Spinal cord (tissue), 10 donors: ENCODE measurements at places on chromosomes 2 and 18. TPM values are rescaled to one million over a fixed set of nuclear protein-coding genes. Genes with fewer than 3 reads are reported as not detected.

DNA sequence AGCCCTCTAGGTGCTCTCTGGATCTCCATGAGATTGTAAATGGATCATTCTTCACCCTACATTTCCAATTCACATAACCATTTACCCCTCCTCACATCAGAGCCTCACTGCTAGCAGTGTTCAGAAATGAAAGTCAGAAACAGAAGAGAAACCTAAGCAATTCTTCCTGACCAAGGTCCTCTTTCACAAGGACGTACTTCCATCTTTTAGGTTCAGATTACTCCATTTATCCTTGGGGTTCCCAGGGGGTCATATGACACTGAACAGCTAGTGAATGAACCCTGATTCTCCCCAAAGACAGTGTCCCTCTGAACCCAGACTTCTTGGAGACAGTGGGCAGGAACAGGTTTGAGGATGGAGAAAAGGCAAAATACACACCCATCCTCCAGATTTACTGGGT is 12.9 kb upstream of the MARCO start:
- H3K27me3 ChIP-seq: no peaks in the 10 kb centered on the region
- H3K36me3 ChIP-seq: no peaks in the 10 kb centered on the region
- no peak overlapping the region for H3K4me3 ChIP-seq
- no peak for DNase-seq

DNA sequence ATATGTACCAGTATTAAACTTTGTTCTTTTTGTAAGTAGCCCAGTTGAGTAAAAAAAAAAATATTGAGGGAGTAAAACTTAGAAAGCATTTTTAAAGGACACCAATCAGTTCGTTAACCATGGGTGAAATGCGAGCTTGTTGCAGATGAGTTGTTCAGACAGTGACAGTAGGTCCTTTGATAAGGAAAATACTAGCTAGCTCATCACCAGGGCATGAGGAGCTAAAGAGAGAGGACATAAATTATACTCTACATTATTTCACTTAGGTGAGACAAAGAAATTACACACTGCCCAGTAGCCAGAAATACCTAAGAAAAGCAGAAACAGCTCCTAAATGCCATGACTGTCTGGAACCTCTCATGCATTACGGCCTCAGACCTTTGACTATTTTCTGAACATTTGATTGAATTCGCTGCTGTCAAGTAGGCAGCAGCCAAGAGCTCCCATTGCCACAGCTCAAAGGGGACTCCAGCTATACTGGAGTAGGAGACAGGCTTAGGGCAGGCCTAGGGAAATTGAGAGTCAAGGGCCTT is 2.6 kb upstream of the HNRNPLL start:
- H3K4me1 ChIP-seq: peaks cover 3% of the 10 kb centered on the region
- no peak overlapping the region for H3K27ac ChIP-seq
- H3K36me3 ChIP-seq: no peaks in the 10 kb centered on the region

GRCh38 chr18:78861116-78861515 is 118.5 kb upstream of the SALL3 start:
- H3K27ac ChIP-seq: no peak overlapping the region
- H3K36me3 ChIP-seq: no peaks in the 10 kb centered on the region
- H3K27me3 ChIP-seq: peaks cover 2% of the 10 kb centered on the region
- DNase-seq: no peak
- no peak overlapping the region for H3K4me3 ChIP-seq

GRCh38 chr2:176555112-176555511 is 285.9 kb downstream of the MTX2 start:
- peaks cover 2% of the 10 kb centered on the region for H3K27me3 ChIP-seq
- peaks cover 12% of the 10 kb centered on the region for H3K4me1 ChIP-seq
- H3K27ac ChIP-seq: no peak overlapping the region
- H3K4me3 ChIP-seq: no peak overlapping the region

GRCh38 chr2:26715528-26716270 is 23.2 kb downstream of the KCNK3 start:
- H3K4me3 ChIP-seq: no peak overlapping the region
- no peak for DNase-seq
- H3K4me1 ChIP-seq: peaks cover 70% of the 10 kb centered on the region
- H3K36me3 ChIP-seq: no peaks in the 10 kb centered on the region
- no peaks in the 10 kb centered on the region for H3K27me3 ChIP-seq

Gene LMAN2L
- total RNA-seq: 29.7 TPM

Gene CLHC1
- 29.6 TPM for total RNA-seq

Gene GATA6
- 0.89 TPM for total RNA-seq

Gene IL1R2
- total RNA-seq: not detected

Gene AKAIN1
- 0.77 TPM for total RNA-seq

Gene MEIS1
- 50.9 TPM for total RNA-seq

Gene UBE2F
- total RNA-seq: 52.5 TPM
